Mononuclear cell (primary cell): ENCODE measurements at places on chromosomes 3 and 15. TPM values are rescaled to one million over a fixed set of nuclear protein-coding genes. Genes with fewer than 3 reads are reported as not detected.

The AGBL1 gene
- under 0.01 TPM for total RNA-seq

The SENP2 gene
- 48.4 TPM for total RNA-seq

The NTRK3 gene
- total RNA-seq, result under 0.01 TPM

The VWA5B2 gene
- under 0.01 TPM for total RNA-seq

The ADCY5 gene
- total RNA-seq, result not detected

The ANO10 gene
- 7.1 TPM for total RNA-seq

The ALDH1L1 gene
- total RNA-seq, result not detected

The GOLGA6D gene
- not detected for total RNA-seq

The MEGF11 gene
- total RNA-seq, result not detected

The GASK1A gene
- 0.10 TPM for total RNA-seq

The LMOD3 gene
- not detected for total RNA-seq

The GNB4 gene
- 22.6 TPM for total RNA-seq

The CIB2 gene
- 1.9 TPM for total RNA-seq

The PPARG gene
- total RNA-seq, result 1.9 TPM

The HTR3E gene
- total RNA-seq, result not detected

The MUC4 gene
- under 0.01 TPM for total RNA-seq

The ARGFX gene
- not detected for total RNA-seq

The SLC9C1 gene
- 0.10 TPM for total RNA-seq

The ALDH1A3 gene
- total RNA-seq, result 0.10 TPM

The RFT1 gene
- total RNA-seq, result 8.7 TPM

The C3orf18 gene
- 3.7 TPM for total RNA-seq

The IL17RB gene
- 0.10 TPM for total RNA-seq

The GOLGA8J gene
- not detected for total RNA-seq

The SPESP1 gene
- 0.21 TPM for total RNA-seq

The LRRC31 gene
- not detected for total RNA-seq

The GOLGA6L7 gene
- not detected for total RNA-seq

The A4GNT gene
- total RNA-seq, result not detected

The SEMA5B gene
- total RNA-seq, result not detected

The RBP2 gene
- total RNA-seq, result not detected

The B3GNT5 gene
- total RNA-seq, result 37.6 TPM

The UBE2E1 gene
- 113 TPM for total RNA-seq

The P2RY14 gene
- total RNA-seq, result 2.3 TPM

The CD86 gene
- 50.1 TPM for total RNA-seq

The SH2D7 gene
- total RNA-seq, result not detected

The IGSF10 gene
- total RNA-seq, result 0.10 TPM

The SCN11A gene
- under 0.01 TPM for total RNA-seq

The NOP10 gene
- total RNA-seq, result 112 TPM

The CPLX3 gene
- total RNA-seq, result not detected

The GUCA1C gene
- total RNA-seq, result not detected

The SLC12A8 gene
- total RNA-seq, result not detected

The CEMIP gene
- total RNA-seq, result 0.21 TPM

The MRPL3 gene
- 54.7 TPM for total RNA-seq

The IL16 gene
- 89.8 TPM for total RNA-seq

The TM6SF1 gene
- total RNA-seq, result 5.6 TPM

The BUB1B gene
- total RNA-seq, result 2.7 TPM
